Hematopoietic multipotent progenitor cell (in vitro differentiated cells): ENCODE measurements at places on chromosomes 2 and 18.

DNA sequence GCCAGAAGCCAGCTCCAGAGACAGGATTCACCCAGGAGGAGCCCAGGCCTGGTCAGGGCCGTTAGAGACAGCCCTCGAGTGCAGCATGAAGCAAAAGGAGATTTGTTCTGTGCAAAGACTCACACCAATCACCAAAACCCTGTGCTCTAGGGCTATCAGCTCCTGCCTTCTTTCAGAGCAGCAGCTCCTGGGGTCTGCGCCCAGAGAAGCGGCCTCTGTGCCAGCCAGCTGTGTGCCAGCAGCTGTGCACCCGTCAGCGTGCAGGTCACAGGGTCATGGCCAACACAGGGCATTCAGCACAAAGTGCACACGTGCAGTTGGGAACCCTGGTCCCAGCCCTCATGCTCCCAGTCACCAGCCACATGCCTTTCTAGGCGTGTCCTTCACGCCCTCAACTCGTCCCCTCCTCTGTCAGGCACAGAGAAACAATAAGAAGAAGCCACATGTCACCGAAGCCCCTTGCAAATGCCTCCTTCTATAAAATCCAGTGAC lies 49.3 kb downstream of the ZNF516 start:
- no peak for DNase-seq

DNA sequence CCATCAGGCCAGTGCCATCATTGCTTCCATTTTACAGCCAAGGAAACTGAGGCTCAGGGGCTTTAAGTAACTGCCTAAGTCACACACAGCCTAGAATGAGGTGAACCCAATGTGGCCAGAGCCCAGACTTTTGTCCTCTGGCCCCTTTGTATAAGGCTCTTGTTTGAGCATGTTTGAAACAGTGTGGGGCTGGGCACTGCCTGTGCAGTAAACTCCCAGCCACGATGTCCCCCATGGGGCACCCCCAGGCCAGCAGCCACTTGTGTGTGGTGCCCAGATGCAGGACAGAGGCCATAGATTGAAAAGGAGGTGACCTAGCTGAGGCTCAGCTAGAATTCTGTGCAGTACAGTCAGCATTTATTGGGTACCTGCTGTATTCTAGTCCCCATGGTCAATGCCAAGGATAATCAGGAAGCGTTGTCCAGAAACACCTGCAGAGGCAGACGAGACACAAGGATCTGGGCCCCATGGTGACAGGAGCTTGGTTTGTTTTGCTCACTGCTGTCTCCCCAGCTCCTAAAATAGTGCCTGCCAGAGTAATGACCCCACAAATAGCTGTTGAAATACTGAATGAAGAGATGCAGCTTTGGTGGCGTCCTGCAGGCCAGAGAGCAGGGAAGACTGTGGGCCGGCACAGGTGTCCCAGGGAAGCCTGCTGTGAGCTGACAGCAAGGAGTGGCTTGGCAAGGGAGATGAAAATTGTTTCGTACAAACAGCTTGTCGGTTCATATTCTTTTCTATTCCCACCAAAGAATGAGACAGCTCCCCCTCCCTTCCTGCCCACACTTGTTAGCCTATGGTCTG lies 160.7 kb downstream of the LDLRAD4 start:
- DNase-seq: no peak

DNA sequence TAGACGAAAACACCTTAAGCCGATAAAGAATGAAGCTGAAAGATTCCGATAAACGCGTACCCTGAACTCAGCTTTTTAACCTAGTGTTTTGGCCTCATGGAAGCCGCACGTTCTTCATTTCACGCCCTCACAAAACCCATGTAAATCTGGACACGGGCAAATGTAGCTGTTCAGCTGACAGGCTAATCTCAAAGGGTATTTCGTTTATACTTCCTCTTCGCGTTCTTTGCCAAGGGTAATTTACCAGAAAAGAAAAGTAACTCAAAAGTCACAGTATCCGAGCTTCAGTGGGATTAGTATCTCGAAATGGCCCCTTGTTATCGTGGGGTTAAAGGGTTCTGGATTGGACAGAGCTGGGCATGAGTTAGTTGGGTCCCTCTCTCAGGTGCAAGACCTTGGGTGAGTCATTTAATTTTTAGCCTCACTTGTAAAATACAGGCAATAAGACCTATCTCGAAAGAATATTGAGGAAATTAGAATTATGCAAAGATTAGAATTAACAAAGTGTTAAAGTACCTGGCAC lies 22.0 kb upstream of the STPG4 start:
- no peak for DNase-seq

GRCh38 chr2:6071519-6071918 lies 379.3 kb downstream of the SOX11 start:
- DNase-seq: no peak
